ENCODE measurements at places on chromosomes 1 and 21.

- no peak for DNase-seq
Measured at GRCh38 chr1:63966016-63966415, 192.2 kb downstream of the ROR1 start.

GRCh38 chr1:241638909-241639622, 1.1 kb downstream of the CHML start:
- peak; percentile 12 for DNase-seq

DNA sequence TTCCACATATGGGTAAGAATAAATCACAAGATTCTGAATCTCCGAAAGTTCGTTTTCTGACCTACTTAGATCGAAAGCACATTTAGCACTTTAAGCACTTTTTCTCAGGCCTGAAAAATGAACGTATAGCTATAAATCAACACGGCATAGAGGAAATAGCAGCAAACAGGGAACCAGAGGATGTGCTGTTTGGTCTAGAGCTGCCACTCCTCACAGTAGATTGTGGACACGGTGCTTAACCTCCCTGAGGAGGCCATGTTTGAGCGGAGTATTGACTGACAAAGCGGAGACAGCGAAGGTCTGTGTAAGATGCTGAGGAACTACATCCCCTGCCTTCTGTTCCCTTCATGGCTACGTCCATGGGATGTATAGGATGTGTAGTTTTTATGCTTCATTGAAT, 452.8 kb upstream of the NCAM2 start:
- DNase-seq: no peak

DNA sequence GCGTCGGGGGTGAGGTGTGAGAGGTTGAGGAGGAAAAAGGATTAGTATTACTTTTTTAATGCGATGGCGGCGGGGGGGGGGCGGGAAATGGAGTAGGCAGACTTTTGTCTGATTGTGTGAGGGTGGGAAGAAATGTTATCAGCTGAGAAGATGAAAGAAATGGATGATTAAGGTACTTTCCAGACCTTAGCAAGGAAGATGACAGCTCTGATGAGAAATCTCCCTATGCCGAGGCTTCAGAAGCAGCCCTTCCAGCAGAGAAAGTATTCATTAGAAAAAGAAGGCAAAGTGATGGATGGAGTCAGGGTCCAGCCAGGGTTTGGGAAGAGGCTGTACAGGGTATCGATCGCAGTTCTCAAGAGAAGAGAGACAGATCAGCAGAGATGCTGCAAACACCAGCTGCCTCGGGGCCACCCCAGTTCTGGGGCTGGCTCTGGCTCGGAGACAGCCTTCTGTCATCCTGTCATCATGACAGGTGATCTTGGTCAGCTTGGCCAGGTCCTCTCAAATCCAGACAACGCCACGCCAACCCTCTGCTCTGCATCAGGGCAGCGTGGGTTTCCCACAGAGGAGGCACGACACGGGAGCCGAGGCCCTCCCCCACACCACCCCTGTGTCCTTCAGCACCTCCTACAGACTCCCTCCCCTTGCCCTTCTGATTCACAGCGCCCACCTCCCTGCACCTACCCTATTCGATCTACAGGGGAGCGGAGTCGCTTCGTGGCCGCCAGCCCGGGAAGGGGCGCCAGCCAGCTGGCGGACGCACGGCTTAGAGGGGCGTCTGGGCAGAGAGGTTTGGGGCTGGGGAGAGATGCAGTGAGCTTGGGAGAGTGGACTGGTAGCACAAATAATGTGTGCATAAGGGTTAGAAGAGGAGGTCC, 674 bp upstream of the ATXN7L2 start:
- no peak for DNase-seq

DNA sequence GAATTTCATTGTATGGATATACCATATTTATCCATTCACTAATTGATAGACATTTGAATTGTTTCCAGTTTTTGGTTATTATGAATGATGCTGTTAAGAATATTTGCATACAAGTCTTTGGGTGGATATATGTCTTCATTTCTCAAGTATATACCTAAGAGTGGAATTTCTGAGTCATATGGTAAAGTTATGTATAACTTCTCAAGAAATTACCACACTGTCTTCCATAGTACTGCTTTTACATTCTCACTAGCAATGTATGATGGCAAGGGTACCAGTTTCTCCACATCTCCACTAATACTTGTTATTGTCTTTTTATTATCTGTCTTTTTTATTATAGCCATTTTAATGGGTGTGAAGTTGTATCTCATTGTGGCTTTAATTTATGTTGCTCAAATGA, 74.6 kb upstream of the TENT5C start:
- DNase-seq: no peak

DNA sequence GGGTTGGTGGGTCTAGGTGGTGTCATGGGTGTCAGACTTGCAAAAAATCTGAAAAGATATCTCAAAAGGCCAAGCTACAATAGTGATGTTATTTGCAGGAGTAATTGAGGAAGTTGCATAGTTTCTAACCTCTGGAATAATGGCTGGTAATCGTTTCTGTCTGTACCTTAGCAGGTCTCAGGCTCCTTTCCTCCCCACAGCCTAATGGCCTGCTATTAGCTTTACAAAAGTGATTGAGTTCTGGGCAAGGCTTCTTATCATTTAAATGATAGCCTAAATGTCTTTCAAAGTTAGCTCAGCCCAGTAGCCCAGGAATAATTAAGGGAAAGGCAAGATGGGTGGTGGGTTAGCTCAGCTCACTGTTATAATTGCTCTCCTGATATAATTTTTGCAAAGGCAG, 37.7 kb upstream of the IGSF5 start:
- DNase-seq: no peak

- DNase-seq: no peak
Measured at GRCh38 chr1:155077758-155078445, 735 bp upstream of the EFNA3 start.

DNA sequence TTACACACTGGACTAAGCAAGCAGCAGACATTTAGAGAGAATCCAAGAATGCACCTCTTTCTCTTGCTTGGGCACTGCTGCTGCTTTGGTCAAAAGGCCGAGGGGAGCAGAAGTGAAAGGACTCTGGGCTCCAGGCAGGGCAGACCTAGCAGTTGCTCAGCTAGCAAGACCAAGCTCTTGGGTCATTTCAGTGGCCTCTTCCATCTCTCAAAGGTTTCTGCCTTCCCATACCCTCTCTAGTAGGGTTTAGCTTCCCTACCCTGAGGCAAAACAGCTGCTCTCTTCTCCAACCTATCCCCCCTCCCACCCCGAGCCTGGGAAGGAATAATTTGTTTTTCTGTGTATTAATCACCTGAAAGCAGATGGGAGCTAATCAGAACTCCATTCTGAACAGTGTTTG, 25.8 kb downstream of the TFAP2E start:
- DNase-seq: no peak

- no peak for DNase-seq
Measured at GRCh38 chr1:12148160-12148957, 18.4 kb upstream of the TNFRSF1B start.

GRCh38 chr1:54081306-54082270, 28.2 kb downstream of the TCEANC2 start:
- peak; percentile 83 for DNase-seq

DNA sequence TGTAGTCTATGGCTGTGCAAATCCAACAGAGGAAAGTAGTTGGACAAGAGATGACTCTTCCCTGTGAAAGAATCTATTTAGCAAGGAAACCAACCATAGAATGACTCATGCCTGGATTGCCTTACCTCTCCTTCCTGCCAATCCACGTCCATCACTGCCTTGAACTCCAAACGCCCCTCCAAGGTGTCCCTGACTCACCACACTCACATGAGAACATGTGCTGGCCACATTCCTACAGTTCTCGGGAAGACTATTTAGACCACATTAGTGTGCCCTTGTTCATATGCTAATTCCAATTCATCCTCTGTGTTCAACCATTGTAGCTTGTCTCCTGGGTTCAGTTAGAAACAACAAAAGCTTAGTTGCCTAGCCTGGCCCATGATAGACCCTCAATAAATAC, 157.3 kb downstream of the SLC30A10 start:
- no peak for DNase-seq

DNA sequence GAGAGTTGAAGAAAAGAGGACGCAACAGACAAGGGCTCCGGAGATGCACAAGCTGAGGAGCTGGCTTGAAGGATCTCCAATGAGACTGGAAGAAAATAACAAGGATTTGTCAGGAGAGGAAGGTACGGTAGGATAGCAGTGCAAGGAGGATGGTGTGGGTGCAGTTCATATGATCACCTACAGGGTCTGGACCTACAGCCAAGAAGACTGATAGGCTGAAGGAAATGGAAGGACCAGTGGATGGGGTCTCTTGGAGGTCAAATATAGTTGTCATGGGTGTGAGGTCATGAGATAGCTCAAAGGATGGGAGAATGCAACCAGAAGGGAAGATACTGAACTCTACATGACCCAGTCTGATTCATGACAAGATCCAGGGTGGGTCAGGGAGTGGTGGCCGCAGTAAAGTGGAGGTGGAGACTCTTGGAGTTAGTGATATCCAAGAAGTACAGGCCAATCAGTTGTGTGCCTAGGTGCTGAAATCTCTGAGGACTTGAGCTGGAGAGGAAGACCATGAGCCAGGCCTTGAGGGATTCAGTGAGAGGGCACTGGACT, 15.3 kb upstream of the KANK4 start:
- DNase-seq: no peak

GRCh38 chr1:41560931-41561330, 76.4 kb upstream of the EDN2 start:
- DNase-seq: no peak

DNA sequence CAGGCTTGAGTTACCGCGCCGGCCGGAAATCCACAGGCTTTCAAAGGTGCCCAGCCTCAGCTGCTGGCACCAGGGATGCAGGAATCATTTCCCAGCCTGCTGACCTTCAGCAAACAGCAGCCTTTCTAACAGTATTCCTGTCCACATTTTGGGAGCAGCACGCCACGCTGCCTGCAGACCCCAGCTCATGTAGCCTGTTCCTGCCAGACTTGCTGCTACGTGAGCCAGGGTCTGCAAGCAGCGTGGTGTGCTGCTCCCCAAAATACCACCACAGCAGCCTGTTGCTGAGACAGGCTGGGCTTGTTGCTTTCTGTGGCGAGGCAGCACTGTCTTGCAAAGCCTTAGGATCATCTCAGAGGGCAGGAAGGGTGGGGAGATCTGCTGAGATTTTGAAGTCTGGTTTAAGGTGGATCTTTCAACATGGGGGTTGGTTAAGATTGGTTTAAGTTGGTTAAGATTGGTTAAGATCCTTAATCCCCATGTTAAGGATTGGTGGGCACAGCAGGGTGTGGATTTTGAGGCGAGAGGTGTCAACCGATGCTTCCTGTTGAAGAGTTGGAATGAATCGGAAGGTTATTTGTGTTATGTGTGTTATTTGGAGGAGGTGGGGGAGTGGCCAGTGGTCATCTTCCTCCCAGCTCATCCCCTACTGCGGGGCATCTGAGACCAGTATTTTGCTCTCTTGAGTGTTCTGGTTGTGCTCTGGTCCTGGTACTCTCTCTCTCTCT, 12.9 kb downstream of the FAAH start:
- no peak for DNase-seq

GRCh38 chr1:203462878-203463277, 12.7 kb upstream of the PRELP start:
- DNase-seq: no peak

DNA sequence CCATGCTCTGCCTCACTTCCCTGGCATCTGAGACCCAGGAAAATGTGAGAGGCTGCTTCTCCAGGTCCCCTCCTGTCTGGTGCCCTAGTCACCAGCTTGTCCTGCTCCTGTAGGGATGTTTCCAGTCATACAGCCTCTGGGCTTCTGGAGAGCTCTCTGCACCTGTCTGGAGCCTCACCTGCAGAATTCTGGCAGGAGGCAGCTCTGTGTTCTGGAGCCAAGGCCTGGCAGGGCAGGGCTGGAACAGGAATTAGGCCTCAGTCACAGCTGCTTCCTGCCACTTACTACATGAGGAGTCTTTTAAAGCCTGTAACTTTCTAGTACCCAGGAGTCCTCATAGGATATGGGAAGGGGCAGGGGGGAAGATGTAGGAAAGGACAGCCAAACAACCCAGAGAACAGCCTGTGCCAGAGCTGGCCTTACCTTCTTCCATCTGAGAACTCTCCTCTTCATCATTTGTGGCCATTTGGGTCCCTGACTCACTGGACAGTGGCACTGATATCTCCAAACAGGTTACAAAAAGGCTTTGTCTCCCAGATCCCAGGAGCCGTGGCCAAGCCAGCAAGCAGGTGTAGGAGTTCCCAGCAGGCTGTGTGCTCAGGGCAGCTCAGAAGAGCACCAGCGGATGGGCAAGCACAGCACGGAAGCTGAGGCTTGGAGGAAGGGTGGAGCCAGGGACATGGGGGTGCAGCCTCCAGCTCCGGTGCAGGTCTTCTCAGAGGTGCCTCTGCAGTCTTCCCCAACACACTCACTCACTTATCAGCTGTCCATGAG, 31.4 kb upstream of the ARTN start:
- no peak for DNase-seq

DNA sequence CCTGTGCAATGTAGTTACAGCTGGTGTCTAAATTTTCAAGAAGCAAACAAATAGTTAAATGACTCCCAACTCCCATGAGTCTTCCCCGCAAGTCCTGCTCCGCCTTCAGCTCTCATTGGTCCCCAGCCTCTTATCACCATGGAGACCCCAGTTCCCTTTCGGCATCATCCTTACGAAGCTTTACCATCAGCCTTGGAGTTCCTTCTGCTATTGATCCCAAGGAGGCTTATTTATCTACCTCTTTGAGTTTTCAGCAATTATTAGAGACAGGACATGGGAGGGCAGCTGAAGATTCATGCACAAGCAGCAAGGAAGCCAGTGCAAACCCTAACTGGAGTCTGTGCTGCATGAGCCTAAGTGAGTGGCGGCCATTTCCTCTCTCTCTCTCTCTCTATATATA, 12.3 kb downstream of the KCNA2 start:
- DNase-seq: no peak

Data from hematopoietic multipotent progenitor cell treated with erythropoietin and hydrocortisone succinate and interleukin-3 and kit ligand, for 17 days (in vitro differentiated cells).